Stimulated activated CD8-positive, alpha-beta memory T cell treated with anti-CD3 and anti-CD28 coated beads, Interleukin-7, amount 100 ng/mL, for 4 hours (primary cell): ENCODE measurements at places on chromosomes 4 and X.

DNA sequence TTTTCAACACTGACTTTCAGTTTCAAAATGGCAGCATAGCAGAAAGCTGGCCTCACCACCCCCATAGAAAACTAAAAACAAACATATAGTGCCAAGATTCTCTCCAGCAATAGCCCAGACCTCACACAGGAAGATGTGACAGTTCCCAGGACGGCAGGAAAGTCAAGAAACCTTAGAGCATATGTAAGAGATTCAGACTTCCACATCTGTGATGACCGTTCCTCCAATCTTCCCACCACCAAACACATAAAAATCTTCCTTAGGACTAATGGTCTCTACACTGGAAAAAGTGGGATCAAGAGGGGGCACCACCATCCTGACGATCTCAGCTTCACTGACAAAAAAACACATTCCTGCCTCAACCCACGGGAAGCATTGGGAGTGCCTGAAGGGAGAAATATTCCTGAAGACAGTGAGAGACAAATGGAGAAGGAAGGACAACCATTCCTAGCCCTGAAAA lies 134.1 kb upstream of the CPXCR1 start:
- no peak for DNase-seq

- no peak for DNase-seq
These were observed 327.3 kb downstream of the CAMK2D start for GRCh38 chr4:113434247-113434587.

- no peak for DNase-seq
These were observed 70.2 kb downstream of the TMEM165 start for GRCh38 chr4:55466001-55466400.

DNA sequence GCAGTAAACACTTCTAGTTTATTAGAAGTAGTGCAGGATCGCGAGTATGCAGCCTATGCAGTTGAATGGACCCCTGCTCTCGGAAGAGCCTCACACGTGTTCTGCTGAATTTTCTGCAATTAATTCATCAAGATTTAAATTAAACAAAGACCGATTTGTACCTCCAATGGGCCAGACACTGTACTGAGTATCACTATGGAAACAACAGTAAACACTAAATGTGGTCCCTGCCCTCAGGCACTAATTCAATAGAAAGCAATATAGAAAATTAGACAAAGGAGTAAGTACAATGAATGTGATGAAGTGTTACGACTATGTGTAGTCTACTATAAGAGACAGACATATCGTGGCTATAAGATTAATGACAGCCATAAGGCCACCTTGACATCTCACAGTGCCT lies 740.3 kb upstream of the FRG1 start:
- no peak for DNase-seq
